ENCODE measurements at places on chromosomes 12 and 14. TPM values are rescaled to one million over a fixed set of nuclear protein-coding genes. Genes with fewer than 3 reads are reported as not detected.

Gene TAS2R8
- not detected for total RNA-seq

Gene RILPL1
- 11.3 TPM for total RNA-seq

- DNase-seq, result no peak
Measured at GRCh38 chr14:52268279-52269061, 972 bp downstream of the PTGDR start.

GRCh38 chr12:116425256-116426193 lies 133.7 kb upstream of the MAP1LC3B2 start:
- DNase-seq, result no peak

- no peak for DNase-seq
Measured at GRCh38 chr12:113062502-113063395, 6.2 kb downstream of the DTX1 start.

DNA sequence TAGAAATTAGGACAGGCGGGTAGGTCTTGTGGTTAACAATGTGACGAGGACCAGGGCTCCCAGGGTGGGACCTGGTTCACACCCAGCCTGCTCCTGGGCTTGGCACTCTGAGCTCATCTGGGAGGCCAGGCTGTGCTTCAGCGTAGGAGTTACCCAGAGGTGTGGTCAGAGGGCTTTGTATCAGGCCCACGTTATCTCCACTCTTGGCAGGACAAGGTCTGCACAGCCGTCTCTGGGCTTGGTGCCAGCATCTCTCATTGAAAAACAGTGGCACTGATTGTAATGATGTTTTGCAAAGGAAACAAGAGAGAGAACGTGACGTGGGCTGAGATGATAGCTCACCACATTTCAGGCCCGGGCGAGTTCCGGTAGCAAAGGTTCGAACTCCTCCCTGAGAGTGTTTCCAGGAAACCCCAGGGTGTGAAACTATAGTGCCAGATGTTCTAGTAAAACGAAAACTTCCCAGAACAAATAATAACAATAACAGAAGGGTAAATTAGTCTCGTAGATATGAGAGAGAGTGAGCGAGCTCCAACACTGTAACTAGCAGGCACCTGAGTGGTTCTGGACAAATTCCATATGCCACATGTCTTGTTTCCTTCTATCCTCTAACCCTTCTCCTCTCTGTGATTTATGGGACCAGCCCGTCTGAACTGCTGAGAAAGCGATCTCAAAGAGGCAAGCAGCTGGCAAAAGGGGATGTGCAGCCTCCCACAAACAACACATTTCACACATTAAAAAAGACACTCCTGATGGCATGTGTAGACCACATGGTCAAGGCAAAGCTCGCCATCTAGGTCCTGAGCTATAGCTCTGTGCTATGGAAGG lies 227.3 kb downstream of the KTN1 start:
- DNase-seq, result peak; percentile 90
